NCI-H446 treated with DMSO at 0.1 percent for 48 hours (cell line): ENCODE measurements at places on chromosomes 16 and 17.

DNA sequence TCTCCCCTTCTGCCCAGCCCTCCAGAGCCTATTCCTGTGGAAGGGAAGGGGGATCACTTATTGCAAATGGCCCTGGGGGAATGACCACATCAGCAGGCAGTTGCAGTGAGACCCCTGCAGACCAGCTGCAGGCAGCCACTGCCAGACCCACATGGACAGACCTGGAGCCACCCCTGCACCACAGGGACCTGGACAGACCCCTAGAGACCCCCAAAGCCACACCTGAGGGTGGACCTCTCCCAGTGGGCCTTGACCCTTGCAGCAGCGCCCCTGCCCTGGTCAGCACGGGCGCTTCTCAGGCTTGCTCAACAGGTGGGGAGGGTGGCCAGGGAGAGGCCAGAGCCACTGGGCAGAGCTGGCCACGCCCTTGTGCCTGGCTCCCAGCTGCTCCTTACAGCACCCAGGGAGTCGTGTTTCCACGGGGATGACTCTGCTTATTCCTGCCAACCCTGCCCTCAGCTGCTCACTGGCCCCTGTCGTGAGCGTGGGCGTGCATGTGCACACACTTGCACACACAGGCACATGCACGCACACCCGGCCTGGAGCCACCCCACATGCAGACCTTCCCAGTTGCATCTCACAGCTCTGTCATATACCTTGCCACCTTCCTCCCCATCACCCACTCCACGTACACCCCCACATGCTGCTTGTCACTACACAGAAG is 1.3 kb upstream of the SCN4A start:
- DNase-seq, result no peak

DNA sequence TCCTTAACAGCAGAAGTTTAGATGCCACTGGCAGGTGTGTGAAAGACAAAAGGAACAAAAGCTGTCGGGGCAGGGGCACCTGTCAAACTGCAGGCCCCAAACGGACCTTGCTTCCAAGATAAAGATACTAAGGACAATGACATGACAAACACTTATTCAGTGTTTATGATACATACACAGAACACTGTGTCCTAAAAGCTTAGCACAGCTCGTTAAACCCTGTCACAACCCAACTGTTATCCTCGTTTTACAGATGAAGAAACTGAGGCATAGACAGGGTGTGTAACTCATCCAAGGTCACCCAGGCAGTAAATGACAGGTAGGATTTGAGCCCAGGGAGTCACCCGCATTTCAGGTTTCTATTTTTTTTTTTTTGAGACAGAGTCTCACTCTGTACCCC is 9.6 kb downstream of the SDK2 start:
- DNase-seq, result no peak

- no peak for DNase-seq
Observed at GRCh38 chr16:28986046-28986445, 1.2 kb downstream of the LAT start.

- DNase-seq, result no peak
Observed at GRCh38 chr17:38870259-38871165, 654 bp downstream of the LASP1 start.
